ENCODE measurements at places on chromosomes 13 and 19.

DNA sequence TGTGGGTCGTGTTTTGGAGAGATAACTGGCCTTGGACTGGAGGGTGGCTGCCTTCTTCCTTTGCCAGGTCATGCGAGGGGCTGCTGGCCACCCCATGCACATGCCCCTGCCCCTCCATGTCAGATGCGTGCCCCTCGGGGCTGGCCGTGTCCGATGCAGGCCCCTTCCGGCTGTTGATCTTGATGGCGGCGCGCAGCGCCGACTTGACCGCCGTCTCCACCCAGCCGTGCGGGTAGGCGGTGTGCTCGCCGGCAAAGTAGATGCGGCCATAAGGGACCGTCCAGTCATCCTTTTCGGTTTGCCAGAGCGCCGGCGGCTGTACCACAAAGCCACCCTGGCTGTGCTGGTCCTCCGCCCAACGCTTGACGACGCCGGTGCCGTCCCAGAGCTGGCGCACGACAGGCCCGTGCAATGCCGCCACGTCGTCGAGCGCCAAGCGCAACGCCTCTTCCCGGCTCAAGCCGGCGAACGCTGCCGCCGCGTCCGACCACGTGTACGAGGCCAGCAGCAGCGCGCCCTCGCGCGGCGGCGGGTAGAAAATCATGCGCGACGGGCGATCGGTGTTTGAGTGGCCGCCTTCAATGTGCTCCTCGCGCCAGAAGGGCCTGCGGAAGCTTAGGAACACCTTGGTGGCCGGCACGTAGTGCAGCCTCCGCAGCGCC, 6.9 kb downstream of the IL4I1 start:
- peak; percentile 75 for DNase-seq

DNA sequence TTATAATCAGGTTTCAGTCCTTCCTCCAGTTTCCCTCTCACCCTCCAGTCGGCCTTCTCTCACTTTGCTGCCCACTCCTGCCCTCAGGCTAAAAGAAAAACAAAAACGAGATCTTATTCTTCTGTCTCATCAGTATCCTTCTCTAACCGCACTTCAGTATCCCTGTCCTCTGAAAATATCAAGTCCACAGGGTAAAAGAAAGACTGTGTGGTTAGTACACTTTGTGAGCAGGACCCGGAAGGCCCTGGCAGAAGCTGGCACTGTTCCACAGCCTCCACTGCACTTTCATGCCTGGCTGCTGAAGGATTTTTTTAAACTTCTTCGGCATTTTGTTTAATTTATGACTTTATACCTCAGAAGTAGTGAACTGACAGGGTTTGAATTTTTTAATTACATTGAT, 51.8 kb downstream of the TM9SF2 start:
- no peak for DNase-seq

DNA sequence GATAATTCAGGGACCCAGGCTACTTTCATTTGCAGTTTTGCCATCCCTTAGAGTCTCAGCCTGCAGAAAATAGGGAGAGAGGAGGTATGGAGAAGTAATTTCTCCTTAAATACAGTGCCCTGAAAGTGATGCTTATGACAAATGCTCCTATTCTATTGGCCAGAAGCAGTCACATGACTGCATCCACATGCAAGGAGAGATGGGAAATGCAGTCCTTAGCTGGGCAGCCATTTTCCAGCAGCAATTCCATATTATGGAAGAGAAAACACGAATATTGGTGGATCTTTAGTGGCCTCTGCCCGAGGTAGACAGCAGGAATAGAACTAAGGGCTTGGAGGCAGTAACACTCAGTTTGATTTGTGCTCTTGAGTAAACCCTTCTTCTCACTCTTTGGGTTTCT, 39.4 kb downstream of the VAV1 start:
- peak; percentile 88 for DNase-seq

DNA sequence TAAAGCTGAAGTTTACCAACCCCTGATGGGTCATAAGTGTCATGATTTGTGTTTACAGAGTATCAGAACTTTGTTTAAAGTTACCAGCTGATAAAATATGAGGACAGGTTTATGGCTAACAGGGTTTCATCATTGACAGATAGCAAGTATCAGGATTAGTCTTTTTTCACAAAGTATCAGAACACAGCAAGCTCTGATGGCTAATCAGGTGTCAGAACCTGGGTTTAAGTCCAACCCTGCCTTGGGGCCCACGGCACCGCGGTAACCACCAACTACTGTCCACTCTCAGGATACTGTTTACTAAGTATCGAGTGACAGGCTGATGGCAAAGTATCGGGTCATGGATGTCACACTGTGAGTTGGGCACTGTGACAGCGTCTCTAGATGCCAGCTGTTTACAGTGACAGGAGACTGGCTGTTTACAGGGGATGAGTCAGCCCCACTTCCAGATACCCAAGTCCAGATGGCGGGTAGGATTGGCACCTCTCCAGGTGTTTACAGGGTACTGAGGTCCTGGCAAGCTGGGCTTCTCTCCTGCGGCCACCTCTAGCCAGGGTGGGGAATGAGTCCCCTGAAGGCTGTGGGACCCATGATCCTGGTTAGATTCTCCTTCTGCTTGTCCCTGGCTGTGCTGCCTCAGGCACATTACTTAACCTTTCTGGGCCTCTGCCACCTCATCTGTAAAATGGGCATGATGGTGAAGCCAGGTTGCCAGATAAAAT, 21.8 kb downstream of the ARRDC2 start:
- peak; percentile 55 for DNase-seq

- no peak for DNase-seq
Observed at GRCh38 chr19:13478576-13478975, 27.7 kb downstream of the CACNA1A start.

- DNase-seq = no peak
Observed at GRCh38 chr13:111541752-111542529, 221.5 kb downstream of the TEX29 start.

GRCh38 chr13:23688336-23688735, 118.1 kb downstream of the TNFRSF19 start:
- no peak for DNase-seq

DNA sequence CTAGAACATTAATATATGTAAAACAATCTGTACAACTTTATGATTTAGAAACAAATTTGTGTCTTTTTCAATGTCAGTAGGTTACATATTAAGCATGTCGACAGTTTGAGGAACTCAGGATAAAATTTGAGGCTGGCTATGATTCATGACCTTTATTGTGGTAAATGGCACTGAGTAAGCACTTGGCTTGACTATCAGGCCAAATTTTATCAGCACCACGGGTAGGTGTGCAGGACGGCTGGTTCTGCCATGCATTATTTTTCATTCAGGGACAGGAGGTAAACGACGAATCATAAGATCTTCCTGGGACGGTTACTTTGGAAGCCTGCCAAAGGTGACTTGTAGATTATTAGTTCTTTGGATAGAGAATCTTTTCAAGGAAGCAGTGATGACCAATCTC, 19.9 kb upstream of the CYP4F8 start:
- DNase-seq = no peak

DNA sequence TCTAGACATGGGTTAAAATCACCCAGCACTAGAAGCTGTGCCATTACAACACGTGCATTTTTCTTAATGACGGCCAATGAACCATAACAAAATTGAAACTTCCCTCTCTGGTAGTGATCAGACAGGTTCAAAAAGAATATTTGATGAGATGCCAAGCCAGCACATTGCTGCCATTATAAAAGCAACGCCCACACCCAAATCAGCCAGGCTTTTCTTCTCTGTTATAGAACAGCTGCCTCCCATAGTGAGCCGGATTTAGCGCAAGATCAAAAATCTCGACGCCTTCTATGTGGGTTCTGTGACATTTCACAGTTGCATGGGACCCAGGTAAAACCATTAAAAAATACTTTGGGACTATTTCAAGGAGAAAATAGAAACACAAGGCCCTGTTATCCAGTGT, 1158.0 kb downstream of the EFNB2 start:
- DNase-seq = no peak

GRCh38 chr13:46489586-46490023, 63.4 kb upstream of the LRCH1 start:
- peak; percentile 95 for DNase-seq

DNA sequence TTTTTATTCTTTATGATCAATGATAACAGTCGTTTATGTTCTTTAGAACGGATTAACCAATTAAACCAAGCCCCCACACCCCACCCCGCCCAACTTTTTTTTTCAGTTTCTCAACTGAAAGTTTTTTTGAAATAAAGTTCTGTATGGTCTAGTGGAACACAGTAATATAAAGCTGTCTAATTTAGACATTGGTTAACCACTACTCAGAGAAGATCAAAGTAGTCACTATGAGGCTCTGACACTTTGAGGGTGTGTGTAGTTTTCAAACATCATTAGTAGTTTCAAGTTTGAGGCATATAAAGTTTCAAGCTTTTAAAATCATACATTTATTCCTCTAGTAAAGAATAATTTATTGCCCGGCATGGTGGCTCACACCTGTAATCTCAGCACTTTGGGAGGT, 413.2 kb downstream of the EFNB2 start:
- DNase-seq = no peak

- DNase-seq = peak; percentile 58
Observed at GRCh38 chr19:34254046-34254697, at the start of gene GARRE1. Gene GARRE1, plus strand, starts transcription at chr19:34254554. Its CDS starts 45,920 bp downstream, at chr19:34300474.

DNA sequence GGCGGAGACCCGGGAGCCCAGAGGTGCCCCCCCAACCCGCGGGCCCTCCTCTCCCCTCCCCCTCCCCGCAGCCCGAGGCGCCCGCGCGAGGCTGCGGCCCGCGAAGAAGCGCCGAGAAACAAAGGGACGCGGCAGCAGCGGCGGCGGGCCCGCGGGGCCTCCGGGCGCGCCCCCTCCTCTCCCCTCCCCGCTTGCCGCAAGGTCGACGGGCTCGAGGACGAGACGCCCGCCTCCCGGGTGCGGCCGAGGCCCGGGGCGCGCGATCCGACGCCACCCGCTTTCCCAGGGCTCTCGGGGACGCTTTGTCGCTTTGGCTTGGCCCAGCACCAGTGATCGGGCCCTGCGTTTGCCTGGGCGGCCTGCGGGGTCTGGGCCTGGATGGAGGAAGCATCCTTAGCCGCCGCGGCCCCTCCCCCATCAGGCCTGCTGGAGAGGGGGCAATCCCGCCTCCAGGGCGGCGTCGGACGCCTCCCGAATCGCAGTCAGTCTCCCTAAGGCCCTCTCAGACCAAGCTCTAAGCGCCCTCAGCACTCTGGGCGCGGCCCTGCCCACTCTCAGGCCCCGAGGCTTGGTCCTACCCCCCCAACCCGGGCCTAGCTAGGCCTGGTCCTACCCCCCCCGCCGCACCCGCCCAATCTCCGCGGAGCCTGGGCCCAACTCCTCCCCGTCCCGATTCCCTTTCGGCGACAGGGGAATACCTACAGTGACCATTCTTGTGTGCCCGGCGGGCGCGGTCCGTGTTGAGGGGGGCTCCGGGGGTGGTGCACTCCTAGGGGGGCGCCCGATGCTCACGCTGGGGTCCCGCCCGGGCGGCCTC, 740 bp downstream of the ELAVL3 start:
- no peak for DNase-seq

DNA sequence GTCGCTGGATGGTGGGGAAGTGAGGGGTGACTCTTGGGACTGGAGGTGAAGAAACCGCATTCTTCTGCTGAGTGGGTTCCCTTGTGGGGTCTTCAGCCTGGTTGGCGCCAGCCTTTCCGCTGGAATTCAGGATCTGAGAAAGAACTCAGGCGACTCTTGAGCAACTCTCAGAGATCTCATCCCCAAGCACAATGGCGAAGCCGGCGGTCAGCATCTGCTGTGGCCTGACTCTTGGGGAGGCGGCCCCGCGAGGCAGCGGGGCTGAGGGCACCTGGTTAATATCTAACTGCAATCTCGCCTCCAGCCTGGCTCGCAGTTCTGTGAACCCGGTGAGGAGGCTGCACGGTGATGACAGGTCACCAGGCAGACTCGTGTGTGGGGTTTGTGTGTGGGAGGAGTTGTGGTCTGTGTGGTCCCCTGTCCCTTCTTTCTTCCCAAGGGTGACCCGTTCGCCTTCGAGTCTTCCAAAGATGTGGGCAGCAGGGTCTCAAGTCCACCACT, 883 bp downstream of the ZNF441 start:
- DNase-seq = peak; percentile 46

DNA sequence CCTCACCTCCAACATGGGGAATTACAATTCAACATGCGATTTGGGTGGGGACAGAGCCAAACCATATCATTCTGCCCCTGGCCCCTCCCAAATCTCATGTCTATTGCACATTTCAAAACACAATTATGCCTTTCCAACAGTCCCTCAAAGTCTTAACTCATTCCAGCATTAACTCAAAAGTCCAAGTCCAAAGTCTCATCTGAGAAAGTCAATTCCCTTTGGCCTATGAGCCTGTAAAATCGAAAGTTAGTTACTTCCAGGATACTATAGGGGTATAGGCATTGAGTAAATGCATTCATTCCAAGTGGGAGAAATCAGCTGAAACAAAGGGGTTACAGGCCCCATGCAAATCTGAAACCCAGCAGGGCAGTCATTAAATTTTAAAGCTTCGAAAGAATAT, 558.2 kb downstream of the IRS2 start:
- no peak for DNase-seq

- peak; percentile 97 for DNase-seq
Observed at GRCh38 chr19:5903624-5904351, at the start of gene NDUFA11. Gene NDUFA11, minus strand, starts transcription at chr19:5903790. Its CDS starts 82 bp downstream, at chr19:5903708.
